K562 (cell line): ENCODE measurements at places on chromosomes 7 and 10.

GRCh38 chr10:103786020-103786419 is 69.4 kb downstream of the SH3PXD2A start:
- DNase-seq: no peak

GRCh38 chr7:124758327-124758726 is 7.3 kb downstream of the GPR37 start:
- DNase-seq: no peak

- DNase-seq: no peak
Measured at GRCh38 chr7:44805950-44806349, 9.5 kb downstream of the PPIA start.

DNA sequence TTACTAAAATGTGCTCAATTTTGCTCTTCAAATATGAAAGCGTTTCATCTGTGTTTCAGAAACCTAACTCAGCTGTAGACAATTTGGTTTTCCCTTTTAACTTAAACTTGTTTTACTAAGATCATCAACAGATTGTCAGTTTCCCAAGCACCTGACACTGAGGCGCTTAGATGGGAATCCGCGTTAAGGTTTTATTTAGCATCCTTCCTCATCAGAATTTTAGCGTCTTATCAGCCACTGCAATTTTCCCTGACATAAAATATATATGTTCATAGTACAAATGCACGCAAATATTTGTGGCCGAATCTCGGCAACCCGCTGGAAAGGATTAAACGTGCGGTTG is 1.2 kb downstream of the SGCE start:
- DNase-seq: no peak

DNA sequence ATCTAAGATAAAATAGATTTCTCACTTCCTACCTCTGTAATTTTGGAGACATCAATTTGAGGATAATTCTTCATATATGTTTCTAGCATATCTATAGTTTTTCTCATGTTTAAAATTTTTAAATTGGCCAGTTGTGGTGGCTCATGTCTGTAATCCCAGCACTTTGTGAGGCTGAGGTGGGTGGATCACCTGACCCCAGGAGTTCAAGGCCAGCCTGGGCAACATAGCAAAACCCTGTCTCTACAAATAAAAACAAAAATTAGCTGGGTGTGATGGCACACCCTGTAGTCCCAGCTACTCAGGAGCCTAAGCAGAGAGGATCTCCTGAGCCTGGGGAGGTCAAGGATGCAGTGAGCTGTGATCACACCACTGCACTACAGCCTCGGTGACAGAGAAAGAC is 4.9 kb downstream of the ACBD5 start:
- DNase-seq: no peak

DNA sequence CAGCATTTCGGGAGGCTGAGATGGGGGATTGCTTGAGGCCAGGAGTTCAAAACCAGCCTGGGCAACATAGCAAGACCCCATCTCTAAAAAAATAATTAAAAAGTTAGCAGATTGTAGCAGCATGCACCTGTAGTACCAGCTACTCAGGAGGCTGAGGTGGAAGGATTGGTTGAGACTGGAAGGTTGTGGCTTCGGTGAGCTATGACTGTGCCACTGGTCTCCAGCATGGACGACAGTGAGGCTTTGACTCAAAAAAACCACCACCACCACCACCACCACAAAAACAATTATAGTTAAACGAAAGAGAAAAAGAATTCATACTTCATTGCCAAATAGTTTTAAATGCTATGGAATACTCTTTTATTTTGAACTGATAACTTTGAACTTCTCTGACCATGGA is 63.4 kb downstream of the VTI1A start:
- no peak for DNase-seq

DNA sequence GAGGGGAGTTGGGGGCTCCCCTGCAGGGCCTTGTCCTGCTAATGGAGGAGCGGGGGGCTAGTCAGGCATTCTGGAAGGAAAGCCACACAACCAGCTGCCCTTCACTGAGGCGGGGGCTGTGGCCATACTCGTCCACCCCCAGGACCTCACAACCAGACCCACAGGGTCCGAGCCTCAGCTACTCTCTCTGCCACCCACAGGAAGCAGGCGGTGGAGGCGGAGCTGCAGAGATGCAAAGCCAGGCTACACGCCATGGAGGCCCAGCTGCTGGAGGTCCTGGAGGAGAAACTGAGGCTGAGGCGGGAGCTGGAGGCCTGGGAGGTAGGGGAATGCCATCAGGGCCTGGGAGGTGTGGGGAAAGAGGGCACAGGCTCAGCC is 3.1 kb downstream of the ABHD11 start:
- no peak for DNase-seq

- peak; percentile 25 for DNase-seq
Measured at GRCh38 chr10:97297556-97298222, 5.3 kb upstream of the ARHGAP19 start.

DNA sequence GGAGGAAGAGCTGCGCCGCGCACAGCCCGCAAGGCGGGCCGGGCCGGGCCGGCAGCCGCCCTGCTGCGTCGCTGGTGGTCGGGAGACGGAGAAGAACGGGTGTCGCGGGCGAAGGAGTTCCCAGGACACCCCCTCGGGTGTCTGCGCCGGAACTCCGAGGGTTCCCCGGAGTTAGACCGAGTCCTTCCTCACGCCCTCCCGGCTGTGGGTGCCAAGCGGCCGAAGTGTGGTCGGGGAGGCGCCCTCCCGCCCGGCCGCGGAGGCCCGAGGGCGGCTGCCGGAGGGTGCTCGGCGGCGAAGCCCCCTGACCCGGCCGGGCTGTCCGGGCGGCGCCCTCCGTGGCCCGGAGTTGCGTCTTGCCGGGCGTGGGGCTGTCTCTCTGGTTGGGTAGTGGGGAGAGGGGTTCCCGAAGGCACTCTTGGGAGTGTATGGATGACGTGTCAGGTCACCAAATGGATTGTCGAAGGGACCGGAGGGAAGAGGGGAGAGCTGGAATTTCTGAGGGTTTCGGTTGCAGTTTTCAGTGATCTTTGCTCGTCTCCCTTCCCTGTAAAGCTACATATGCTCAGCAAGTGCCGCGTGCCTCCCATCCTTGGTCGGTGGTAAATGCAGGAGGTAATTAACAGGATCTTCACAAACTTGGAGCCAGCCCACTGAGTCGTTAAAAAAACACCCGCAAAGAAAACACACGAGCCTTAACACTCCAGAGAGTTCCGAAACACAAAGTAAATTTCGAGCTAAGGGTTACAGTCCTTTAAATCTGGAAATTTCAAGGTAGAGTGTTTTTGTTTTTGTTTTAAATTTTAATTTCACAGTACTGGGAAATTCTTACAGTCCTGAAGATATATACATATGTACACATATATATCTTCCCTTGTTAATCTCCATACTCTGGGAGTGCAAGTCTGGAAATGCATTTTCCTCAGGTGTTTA is 871 bp downstream of the ST7 start:
- peak; percentile 84 for DNase-seq

DNA sequence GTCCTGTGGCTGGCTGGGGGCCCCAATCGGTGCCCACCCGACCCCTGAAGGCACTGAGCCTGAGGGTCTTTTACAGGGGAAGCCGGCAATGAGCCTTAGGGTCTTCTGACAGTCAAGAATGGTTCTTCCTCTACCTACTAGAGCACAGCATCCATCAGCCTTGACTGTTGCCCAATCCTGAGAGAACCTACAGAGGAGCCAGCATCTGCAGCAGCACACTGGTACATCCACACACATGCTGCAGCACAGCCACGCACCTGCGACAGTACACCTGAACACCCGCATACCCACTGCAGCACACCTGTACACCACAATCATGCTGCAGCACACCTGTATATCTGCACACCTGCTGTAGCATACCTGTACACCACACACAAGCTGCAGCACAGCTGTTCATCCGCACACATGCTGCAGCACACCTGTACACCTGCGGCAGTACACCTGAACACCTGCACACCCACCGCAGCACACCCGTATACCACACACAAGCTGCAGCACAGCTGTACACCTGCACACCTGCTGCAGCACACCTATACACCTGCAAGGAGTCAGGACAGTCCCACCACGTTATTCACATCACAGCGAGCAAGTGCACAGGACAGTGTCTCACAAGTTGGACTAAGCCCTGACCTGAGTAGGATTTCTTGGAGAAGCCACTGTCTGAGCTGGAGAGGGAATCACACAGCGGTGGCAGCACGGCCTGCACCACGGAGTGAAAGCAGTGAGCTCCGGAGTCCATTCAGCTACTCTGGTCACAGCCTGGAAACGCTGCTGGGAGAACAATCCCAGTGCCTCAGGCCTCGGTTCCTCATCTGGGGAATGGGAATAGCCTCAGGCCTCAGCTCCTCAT is 56.4 kb downstream of the VIPR2 start:
- no peak for DNase-seq

DNA sequence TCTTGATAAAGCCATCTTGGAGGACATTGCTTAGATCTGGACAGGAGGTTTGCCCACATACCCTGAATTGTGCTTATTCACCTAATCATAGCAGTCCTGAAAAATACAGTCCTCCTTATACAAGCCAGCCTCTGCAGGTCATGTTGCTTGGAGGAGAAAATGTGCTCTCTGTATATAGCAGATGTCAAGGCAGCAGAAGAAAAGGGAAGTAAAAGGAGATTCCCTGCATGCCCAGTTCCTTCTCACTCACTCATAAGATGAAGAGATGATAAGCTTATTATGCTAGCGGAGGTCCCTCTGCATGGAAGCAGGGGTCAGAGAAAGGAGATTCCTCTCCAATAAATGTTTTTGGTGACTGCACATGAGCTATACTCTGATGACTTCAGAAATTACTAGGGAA is 458.8 kb upstream of the ZMIZ1 start:
- DNase-seq: no peak

DNA sequence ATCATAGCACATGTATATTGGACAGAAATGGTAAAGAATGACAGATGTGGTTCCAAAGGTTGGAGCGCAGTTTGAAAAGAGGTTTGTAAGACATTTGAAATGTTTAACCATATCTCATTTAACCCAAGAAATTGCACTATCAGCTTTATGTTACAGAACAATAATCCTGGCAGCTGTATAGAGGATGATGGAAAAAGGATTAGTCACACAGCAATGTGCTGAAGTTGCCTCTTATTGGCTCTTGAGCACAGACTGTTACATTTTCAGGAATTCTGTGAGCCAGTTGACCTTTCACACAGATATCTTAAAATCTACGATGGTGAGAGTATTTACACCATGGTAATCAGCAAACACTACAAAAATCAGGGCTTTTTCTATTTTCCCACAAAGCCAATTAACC is 3.9 kb downstream of the COG5 start:
- peak; percentile 21 for DNase-seq

- DNase-seq: no peak
Measured at GRCh38 chr7:15925608-15926007, 239.1 kb upstream of the MEOX2 start.

GRCh38 chr10:5563991-5564536 is 39.3 kb downstream of the CALML3 start:
- peak; percentile 42 for DNase-seq

GRCh38 chr10:111249925-111250324 is 173.1 kb downstream of the ADRA2A start:
- no peak for DNase-seq

DNA sequence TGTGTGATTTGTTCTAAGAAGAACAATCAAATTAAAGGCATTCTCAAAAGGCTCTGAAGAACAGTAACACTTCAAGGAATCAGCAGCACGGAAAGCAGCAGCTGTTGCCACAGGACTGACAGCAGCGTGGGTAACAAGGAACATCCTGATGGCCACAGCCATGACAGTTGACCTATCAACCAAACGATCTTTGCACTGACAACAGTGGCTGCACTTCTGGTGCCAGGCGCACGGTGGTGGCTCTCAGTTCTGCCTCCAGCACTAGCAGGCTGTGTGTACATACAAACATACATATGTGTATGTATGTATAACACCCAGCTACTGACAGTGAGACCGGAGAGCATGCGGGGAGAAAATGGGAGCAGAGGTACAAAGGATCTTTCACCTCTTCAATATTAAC is 114.1 kb downstream of the ZFAND4 start:
- no peak for DNase-seq

DNA sequence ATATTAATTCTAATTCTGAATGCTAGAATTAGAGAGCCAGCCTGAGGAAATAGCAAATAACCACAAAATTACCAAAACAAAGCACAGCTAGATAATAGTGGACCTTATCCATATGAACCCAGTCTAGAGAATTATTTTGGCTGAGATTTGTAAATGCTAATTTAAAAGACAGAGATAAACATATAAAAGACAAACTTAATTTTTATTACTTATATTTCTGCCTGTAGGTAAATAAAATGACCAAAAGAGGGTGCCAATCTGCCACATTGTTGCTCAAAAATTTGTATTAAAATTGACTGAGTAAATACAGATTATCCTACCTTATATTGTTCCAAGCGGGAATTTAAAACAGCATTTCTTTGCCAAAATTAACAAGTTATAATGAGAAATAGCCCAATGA is 20.2 kb downstream of the RTKN2 start:
- no peak for DNase-seq

GRCh38 chr7:2728316-2729030 is 40.5 kb downstream of the AMZ1 start:
- no peak for DNase-seq

DNA sequence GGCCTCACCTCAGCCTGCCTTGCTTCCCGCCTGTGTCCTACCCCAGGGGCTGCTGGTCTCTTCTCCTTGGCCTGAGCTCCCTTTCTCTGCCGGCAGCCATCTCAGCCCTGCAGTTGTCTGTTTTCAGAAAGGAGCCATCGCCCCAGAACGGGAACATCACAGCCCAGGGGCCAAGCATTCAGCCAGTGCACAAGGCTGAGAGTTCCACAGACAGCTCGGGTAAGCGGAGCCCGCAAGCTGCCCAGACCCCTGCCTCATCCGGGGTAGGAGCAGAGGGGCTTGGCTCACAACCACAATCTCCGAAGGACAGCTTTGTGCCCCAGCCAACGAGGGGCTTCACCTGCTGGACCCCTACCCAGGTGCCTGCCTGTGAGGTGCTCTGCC is 5.3 kb upstream of the DEPP1 start:
- DNase-seq: no peak

DNA sequence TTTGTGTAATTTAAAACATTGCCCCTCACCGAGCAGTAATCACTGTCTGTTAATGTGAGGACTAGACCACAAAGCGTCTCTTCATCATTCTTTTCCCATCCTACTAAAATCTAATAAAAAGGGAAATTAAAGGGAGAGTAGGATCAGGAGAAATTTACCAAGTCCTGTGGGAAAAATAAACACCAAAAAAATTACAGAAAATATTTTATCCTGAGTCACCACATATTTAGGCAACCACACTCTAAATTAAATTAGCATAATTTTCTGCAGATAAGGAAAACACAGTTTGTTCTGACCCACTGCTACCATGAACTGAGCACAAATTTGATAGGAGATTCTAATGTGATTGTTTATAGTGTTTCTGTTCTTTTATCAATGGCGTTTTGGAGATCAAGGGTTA is 49.3 kb downstream of the CCDC6 start:
- DNase-seq: no peak
